ENCODE measurements at places on chromosomes 13 and 19. TPM values are rescaled to one million over a fixed set of nuclear protein-coding genes. Genes with fewer than 3 reads are reported as not detected.

GRCh38 chr19:40398417-40399131, 8.6 kb upstream of the HIPK4 start:
- peaks cover 22% of the 10 kb centered on the region for H3K4me1 ChIP-seq
- H3K27me3 ChIP-seq: no peaks in the 10 kb centered on the region
- no peak overlapping the region for H3K27ac ChIP-seq
- DNase-seq: no peak
- no peak overlapping the region for H3K4me3 ChIP-seq

GRCh38 chr19:40549007-40549708, 27.5 kb upstream of the SHKBP1 start:
- H3K36me3 ChIP-seq: no peaks in the 10 kb centered on the region
- H3K4me3 ChIP-seq: no peak overlapping the region
- no peak overlapping the region for H3K27ac ChIP-seq

PLK5 gene
- 0.49 TPM for total RNA-seq

GRCh38 chr19:1087813-1088415, 7.3 kb downstream of the POLR2E start:
- no peak overlapping the region for H3K27ac ChIP-seq
- peaks cover 31% of the 10 kb centered on the region for H3K36me3 ChIP-seq
- peaks cover 9% of the 10 kb centered on the region for H3K4me1 ChIP-seq
- H3K27me3 ChIP-seq: no peaks in the 10 kb centered on the region
- H3K4me3 ChIP-seq: no peak overlapping the region

DNA sequence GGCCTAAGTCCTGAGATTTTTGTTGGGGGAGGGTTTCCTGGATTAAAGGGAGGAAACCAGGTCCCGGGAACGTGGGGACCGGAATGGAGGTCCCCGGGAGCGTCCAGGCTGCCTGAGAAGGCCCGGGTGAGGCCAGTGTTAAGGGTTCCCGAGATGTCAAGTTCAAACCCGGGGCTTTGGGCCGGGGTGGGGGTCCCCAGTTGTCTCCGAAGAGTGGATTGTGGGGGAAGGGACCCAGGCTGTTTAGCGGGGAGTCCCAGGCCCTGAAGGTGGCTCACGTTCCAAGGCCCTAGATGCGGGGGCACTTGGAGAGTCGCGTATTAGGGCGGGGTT, 262 bp downstream of the COX7A1 start:
- H3K27me3 ChIP-seq: no peaks in the 10 kb centered on the region
- no peak for DNase-seq
- peaks cover 28% of the 10 kb centered on the region for H3K4me1 ChIP-seq
- peaks cover 36% of the 10 kb centered on the region for H3K36me3 ChIP-seq

Measured in vagina (tissue), 2 donors.